ENCODE measurements at places on chromosomes 11 and 22. TPM values are rescaled to one million over a fixed set of nuclear protein-coding genes. Genes with fewer than 3 reads are reported as not detected.

The NRGN gene
- polyA plus RNA-seq = 14.3 TPM

The OR52I2 gene
- polyA plus RNA-seq = not detected

- DNase-seq = no peak
These were observed 33.9 kb upstream of the MN1 start for GRCh38 chr22:27835446-27835845.

The CYP2R1 gene
- polyA plus RNA-seq = 24.8 TPM

The APOL6 gene
- 3.0 TPM for polyA plus RNA-seq

The UBQLNL gene
- polyA plus RNA-seq = 0.62 TPM
